ENCODE measurements at places on chromosomes 5 and 9.

DNA sequence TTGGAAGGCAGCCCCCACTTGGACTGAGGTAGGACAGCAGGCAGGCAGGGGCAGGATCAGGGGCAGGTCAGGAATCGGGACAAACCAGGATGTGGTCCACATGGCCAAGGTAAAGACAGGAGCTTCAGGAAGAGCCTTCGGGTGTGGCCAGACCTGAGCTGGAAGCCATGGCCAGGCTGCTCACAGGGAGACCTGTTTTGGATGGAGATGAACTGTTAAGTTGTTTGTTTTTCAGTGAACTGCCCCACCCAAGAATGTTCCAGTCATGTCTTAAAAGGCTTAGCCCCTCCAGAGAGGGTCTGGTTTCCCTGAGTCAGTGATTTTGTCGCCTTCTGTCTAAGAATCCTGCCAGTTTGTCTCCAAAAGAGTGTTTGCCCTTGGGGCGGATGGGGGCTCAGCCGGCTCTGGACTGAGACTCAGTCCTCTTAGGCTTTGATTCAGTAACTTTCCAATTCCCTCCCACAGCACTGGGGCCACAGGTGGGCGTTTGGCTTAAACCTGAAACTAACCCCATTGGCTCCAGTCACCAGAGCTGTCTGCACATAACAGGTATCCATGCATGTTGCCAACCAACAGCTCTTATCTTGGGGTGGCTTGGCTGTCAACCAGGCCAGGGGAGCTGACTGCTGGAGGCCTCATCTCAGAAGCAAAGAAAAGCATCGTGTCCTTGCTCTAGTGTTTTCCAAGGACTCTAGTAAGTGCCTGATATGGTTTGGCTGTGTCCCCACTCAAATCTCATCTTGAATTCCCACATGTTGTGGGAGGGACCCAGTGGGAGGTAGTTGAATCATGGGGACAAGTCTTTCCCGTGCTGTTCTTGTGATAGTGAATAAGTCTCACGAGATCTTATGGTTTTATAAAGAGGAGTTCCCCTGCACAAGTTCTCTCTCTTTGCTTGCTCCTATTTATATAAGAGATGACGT, 11.3 kb upstream of the ANKH start:
- no peak for DNase-seq

DNA sequence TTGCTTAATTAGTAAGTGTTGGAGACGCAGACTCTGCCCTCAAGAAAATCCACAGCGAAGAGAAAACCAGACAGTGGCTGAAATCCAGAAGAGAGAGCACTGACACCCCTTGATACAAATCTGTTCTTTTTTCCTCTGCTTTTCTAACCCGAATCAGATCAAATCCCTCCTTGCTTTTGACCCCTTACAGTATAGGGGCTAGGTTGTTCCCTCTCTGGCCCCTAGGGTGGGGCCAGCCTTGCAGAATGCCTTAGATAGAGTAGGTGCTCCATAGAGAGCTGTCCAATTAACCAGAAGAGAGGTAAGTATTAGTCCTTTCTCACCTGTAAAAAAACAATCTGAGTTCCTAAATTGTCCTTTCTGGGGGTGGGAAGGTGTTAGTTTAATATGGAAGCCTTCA, 10.1 kb downstream of the C1QTNF2 start:
- no peak for DNase-seq

DNA sequence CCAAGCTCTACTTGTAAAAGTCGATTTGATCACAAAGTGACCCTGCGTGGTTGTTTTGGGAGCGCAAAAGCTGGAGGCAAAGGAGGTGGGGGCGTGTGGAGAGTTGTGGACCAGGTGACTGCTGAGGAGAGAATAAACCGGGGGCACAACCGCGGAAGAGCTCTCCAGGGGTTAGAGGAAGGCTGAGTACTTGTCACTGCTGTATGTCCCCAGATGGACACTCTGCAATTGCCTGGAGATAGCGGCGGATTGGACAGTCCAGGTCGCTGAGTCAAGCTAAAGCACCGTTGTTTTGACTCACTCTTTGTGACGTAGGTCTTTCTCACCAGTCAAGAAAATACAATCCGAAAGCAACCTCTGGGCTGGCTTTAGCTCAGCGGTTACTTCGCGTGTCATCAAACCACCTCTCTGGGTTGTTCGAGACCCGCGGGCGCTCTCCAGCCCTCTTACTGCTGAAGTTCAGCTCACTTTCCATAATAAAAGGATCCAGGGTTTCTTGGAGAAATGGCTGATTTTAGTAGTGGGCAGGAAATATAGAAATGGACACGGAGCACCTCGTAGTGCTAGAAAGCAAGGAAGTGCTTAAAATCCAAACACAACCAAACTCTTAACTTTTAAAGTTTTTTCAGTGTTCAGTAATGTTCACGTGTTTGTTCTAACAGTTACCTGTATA, 25.7 kb downstream of the ZMAT2 start:
- no peak for DNase-seq

- no peak for DNase-seq
Observed at GRCh38 chr5:181171782-181172181, 24.4 kb downstream of the OR2V2 start.

GRCh38 chr5:134410822-134411221, 859 bp downstream of the CDKN2AIPNL start:
- no peak for DNase-seq

- no peak for DNase-seq
Observed at GRCh38 chr9:122097679-122098315, 4.7 kb upstream of the TTLL11 start.

DNA sequence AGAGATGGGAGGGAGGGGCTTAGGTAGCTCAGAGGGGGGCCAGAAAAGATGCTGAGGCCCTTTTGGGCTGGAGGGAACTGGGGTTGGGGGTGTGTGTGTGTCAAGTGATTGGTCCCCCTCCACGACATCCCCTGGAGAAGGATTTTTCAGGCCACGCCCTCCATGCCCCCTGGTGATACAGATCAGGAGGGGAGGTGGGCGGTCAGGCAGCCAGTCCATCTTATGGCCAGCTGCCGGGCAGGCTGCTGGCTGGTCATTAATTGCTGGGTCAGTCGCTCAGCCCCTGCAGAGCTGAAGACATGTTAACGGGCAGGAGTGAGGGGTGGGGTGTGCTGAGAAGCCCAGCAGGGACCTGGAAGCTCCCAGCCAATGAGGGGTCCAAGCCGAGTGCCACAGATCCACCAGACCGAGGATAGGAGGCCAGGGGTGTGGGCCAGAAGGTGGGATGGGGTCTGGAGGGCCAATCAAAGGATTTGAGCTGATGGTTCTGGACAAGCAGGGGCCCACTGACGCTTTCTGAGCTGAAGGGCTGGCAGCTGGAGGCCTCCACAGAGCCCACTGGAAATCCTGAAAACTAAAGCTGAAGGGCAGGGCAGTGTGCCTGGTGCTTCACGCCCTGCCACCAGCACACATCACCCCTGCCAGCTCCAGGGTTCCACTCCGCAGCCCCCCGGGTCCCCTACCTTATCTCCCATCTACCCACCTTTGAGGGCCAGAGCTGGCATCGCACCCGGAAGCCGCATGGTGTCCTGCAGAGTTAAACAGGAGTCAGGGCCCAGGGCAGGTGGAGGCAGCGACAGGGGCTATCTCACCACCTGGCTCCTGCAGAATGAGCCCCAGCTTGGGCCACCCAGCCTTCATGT, 19.1 kb downstream of the PDGFRB start:
- DNase-seq = no peak

DNA sequence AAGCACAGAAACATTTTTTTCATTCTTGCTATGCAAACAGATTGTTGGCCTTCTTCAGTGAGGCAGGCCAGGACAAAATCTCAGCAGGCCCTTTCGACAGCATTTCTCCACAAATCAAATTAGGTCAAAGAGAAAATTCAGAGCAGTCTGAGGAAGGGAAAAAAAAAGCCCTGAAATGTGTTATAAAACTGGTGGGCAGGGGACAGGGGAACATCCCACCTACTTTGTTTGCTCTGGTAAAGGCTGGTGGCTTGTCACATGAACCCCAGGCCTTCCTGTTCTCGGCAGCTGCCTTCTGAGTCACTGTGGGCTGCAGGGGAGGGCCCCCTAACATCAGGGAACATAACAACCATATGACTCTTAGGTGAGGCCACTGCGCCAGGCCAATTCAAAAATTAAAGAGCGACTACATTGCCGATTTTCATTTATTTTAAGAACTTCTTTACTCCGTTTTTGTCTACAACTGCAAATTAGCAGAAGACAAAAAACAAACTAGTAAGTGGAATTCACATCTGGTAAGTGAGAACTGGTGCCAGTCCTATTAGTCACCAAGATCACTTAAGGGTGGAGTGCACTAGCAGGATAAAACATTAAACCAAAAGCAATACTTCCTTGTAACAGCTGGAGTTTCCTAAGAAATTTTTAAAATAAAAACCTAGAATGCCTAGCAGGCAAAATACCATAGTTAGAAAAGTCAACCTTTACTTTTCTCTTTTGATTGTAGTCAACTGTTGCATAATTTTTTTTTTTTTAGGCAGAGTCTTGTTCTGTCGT, 46.2 kb upstream of the DENND4C start:
- DNase-seq = no peak

DNA sequence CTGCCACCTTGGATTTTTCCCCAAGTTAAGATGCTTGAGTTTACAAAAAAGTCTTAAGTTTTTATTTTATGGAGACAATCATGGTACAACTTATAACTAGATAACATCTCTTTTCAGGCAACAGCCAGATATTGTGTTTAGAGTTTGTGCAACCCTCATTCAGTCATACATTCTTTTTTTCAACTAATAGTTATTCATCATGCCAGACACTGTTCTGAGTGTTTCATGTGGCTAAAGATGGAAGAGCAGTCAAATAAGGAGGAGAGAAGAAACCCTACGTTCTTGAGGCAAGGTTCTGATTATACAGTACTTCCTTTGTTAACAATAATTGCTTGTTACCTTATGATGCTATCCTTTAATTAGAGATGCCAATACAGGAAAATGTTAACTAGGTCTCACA, 42.1 kb upstream of the ZNF462 start:
- no peak for DNase-seq

DNA sequence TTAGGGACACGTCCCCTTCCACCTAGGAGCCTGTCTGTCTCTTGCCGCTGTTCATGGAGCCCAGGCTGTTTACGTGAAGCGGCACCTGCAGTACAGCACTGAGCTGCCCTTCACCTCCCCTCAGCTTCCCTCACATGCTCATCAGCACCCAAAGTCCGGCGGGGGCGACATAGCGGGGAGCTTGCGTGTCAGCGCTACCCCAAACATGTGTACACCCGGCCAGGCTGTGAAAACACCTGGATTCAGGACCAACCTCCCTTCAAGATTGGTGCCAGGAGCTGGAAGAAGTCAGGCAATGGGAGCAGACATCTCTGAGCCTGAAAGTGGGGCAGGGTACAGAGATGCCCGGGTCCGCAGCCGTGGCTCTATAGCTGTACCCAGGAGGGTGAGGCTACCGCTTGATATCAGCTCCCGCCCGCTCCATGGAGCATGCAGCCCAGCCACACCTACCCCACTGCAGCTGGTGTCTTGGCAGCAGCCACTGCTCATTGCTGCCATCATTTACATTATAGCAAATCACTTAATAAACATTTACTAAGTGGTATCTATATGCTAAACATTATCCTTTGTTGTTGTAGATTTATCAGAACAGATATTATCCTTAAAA, 712.1 kb downstream of the CDH9 start:
- DNase-seq = no peak

DNA sequence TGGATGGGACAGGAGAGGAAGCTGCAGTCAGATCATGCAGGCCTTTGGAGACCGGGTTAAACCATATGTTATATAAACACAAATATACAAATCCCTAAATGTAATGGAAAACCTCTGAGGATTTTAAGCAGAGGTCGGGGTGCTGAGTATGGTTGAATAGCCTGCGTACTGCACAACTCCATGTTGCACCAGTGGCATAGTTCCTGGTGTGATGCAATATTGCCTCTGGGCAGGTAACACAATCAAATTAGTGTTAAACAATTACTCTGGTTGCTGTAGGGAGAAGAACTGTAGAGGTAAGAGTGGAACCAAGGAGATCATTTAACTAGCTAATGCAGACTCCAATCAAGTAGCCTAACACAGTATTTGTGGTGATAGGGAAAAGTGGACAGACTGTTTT, 21.3 kb upstream of the RNF145 start:
- no peak for DNase-seq

DNA sequence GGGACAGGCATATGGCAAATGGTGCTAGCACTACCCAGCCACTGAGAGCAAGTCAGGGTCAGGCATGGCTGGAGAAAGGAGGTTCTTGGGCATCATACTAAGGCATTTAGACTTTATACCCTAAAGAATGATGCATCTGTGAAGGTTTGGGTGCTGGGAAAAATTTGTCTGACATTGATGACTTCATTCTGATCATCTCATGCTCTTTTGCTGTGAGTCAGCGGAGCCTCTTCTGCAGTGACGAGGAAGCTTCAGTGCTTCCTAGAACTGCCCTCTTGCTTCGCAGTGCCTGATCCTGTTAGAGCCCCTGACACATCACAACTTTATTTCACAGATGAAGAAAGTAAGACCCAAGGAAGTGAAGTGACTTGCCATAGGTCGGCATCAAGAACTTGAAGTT, 266.6 kb upstream of the GAS1 start:
- DNase-seq = no peak

- no peak for DNase-seq
Observed at GRCh38 chr5:35780236-35780635, 76.5 kb upstream of the IL7R start.

DNA sequence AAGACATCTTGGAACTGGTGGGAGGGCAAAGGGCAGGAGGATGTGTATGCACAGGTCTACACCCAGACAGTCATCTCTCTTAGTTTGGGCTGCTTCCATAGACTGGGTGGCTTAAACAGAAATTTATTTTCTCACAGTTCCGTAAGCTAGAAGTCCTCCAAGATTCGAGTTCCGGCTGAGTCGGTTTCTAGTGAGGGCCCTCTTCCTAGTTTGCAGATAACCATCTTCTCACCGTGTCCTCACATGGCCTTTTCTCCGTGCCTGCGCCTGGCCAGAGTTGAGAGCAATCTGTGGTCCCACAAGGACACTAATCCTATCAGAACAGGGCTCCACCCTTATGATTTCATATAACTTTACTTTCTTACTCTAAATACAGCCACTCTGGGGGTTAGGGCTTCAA, 4.1 kb downstream of the SMIM32 start:
- DNase-seq = no peak

DNA sequence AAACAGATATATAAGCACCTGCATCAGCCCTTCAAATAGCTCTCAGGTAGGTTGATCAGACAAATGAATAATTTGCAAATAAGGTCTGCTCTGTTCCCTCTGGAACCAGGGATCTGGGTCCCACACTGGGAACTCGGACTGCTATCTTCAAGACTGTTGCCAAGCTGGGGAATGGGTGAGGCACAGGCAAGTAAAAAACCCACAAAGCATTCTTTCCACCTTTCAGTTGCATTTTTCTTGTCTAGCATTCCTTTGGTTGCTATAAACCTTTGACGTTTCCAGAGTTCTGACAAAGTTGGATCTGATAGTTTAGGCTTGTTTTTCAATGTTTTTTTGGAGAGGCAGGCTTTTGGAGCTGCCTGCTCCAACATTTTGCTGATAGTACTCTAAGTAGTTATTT, 20.1 kb downstream of the FBXL17 start:
- DNase-seq = no peak

- no peak for DNase-seq
Observed at GRCh38 chr9:73056245-73056644, 95.4 kb upstream of the ANXA1 start.
